ENCODE measurements at places on chromosomes 1 and 21. TPM values are rescaled to one million over a fixed set of nuclear protein-coding genes. Genes with fewer than 3 reads are reported as not detected.

NEGR1 gene
- polyA plus RNA-seq, result 0.15 TPM

DAP3 gene
- polyA plus RNA-seq, result 62.9 TPM

TM2D1 gene
- polyA plus RNA-seq, result 41.8 TPM

CD101 gene
- 24.6 TPM for polyA plus RNA-seq

TOMM20 gene
- 34.8 TPM for polyA plus RNA-seq

EIF4G3 gene
- polyA plus RNA-seq, result 34.2 TPM

All from CD14-positive monocyte (primary cell).